ACHN (cell line): ENCODE measurements at places on chromosomes 13 and 19.

DNA sequence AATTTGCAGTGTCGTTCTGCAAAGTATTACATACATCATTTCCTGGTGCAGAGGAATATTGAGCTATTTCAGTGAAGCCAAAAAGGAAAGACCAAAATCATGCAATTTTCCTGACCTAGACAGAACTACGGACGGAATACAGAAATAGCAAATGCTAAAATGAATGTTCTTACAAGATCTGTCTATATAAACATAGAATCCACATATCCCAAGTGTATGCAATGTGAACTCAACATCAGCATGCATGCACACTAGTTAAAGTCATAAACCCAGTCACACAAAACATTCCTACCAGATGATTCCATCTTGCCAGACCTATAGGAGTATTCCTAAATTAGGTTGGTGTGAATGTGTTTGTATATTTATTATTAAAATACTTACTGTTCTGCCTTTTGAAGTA, 383.7 kb upstream of the ZNF507 start:
- no peak for DNase-seq

DNA sequence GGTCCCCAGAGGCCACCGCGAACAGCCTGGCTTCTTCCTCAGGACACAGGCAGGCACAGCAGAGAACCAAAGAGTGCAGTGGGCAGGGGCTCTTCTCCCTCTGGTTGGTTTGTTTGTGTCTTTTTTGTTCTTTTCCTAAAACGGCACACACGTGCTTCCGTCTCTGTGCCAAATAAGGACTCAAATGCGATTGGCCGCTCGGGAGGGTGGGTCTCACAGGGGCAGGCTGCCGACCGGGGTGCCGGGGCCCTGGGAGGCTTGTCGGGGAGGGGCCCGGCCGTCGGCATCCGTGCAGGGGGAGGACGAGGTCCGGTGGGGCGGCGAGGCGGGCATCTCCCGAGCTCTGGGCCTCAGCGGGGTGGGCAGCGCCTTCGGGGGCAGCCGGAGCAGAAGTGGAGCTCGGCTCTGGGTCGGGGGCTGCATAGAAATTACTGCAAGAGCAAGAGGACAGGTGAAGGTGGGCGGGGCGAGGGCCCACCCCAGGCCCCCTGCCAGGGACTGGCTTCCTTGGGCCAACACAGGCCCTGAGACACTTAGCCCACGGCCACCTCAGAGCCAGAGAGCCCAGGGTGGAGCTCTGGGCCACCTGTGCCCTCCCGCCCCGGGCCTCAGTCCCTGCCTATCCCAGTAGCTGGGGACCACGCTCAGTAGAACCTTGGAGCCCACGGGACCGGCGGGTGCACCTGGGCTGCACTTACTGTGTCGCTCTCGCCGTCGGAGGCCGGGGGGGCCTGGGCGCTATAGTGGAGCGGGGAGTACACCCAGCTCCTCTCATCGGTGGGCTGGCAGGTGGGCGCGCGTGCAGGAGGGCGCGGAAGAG, 6.4 kb upstream of the CACTIN start:
- DNase-seq = no peak

GRCh38 chr19:48473161-48473966, 4.2 kb downstream of the CYTH2 start:
- no peak for DNase-seq

- DNase-seq = no peak
Measured at GRCh38 chr19:40281381-40282208, 3.5 kb downstream of the AKT2 start.

DNA sequence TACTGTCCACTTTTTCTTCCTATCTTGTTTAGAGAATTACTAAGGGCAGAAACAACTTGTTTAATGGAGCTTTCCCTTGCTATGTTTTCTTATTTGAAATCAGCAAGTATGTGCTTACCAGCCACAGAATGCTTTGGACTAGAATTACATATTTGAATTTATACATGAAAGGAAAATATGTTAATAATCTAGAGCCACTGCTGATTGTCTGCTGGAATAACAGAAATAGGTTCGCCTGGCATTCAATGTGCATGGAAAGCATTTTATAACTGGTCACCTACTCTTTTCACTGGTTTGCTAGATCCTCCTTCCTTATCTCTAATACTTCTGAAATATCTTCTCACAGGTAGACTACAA, 8.0 kb downstream of the EFNB2 start:
- no peak for DNase-seq

- DNase-seq = no peak
Measured at GRCh38 chr19:41626278-41626677, 596 bp downstream of the CEACAM4 start.

GRCh38 chr19:10543059-10543419, 665 bp upstream of the ATG4D start:
- DNase-seq = no peak

GRCh38 chr13:74597526-74597925, 463.3 kb upstream of the KLF12 start:
- no peak for DNase-seq

DNA sequence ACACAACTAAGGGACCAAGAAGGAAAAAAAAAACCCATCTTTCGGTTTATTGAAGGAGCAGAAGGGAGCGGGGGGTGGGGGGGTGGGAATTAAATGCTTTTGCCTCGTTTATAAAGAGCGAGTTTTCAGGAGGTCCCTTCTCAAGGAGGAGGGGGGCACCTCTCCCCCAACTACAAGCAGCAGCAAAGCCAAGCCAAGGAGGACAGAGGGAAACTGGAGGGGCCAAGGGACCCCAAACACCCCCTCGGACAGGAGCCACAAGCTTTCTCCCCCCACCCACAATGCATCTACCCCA, 2.4 kb downstream of the IRF2BP1 start:
- DNase-seq = no peak

DNA sequence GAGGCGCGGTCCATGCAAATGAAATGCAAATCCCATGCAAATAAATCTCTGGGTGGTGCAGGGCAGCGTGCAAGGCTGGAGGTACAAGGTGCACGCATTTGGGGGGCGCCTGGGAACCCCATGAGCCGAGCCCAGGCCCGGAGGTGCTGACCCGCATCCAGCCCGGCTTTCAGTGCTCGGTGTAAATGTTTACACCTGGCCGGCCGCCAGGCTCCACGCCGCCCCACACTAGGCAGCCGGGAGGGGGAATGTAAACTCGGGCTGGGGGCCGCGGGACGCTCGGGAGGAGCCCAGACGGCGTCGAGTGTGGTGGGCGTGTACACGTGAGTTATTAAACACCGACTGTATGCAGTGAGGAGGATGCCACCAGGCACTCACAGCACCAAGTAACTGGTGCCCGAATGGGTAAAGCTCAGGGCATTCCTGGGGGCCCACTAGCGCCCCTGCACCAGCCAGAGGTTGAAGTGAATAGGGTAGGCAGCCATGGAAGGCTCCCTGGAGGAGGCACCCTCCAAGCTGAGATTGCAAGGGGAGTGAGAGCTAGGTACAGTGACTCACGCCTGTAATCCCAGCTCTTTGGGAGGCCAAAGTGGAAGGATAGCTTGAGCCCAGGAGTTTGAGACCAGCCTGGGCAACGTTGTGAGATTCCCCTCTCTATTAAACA, 17.2 kb downstream of the FUT6 start:
- no peak for DNase-seq

GRCh38 chr19:2171349-2172145, 7.8 kb downstream of the DOT1L start:
- DNase-seq = no peak

DNA sequence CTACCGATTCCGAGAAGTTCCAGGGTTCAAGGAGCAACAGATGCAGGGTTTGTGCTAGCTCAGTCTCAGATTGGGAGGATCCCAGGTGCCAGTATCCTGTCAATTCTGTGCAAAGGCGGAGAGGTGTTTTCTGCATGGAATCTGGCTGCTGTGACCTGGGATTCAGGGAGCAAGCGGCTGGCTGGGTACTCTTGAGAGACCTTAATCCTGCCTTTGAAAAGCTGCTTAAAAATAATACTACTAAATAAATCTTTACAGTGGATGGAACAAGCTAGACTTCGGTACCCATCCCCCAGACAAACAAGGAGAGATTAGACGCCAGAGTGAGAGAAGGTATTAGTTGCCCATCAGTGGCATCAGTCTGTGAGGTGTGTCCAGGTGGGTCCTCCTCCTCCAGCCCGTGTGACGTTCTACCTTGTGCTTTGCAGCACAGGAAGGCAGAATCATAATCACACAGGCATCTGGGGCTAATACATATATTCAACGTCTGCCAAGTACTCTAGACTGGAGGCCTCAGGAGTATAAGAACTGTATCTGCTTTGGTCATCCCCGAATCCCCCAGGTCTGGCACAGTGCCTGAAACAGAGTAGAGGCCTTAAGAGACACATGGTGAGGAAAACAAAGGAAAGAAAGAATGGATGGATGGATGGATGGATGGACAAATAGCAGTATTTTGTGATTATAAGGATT, 230.6 kb downstream of the ZNF536 start:
- no peak for DNase-seq

DNA sequence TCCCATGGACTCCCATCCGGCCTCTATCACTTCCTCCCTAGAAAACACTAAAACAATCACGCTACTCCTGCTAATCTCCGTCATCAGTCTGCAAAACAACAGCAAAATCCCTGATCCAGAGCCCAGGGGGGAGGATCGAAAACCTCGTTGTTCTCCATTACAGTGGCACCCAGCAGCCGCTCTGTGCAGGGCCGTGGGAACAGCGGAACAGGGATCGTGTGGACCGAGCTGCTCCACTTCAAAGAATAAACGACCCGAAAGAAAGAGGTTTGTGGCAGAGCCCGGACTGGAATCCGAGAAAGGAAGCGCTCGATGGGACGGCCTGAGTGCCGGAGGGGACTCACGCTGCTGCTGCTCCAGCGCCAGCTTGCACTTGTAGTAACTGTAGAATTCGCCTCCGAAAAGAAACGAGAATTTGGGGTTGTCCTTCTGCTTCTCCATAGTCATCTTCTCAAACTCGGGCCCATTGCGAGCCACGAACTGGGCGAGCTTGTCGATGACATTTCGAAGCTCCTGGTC, 652 bp downstream of the CHERP start:
- DNase-seq = peak; percentile 8

GRCh38 chr19:5339950-5340636, 519 bp downstream of the PTPRS start:
- DNase-seq = peak; percentile 26

DNA sequence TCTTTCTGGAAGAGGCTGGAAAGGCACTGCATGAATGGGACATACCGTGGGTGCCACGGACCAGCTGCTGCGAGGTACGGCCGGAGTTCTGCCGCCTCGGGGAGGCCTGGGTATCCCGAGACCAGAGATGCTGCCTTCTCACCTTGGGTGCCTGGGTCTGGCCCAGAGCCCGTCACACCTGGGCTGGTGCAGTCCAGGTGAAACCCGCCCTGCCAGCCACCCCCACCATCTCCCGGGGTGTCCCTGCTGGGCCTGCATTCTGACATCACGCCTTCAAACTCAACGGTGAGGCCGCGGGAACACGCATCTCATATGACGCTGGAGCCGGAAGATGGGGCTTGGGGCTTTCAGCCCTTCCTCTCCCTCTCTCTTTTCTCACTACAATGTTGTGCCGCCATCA, 98.0 kb downstream of the GADD45B start:
- no peak for DNase-seq

DNA sequence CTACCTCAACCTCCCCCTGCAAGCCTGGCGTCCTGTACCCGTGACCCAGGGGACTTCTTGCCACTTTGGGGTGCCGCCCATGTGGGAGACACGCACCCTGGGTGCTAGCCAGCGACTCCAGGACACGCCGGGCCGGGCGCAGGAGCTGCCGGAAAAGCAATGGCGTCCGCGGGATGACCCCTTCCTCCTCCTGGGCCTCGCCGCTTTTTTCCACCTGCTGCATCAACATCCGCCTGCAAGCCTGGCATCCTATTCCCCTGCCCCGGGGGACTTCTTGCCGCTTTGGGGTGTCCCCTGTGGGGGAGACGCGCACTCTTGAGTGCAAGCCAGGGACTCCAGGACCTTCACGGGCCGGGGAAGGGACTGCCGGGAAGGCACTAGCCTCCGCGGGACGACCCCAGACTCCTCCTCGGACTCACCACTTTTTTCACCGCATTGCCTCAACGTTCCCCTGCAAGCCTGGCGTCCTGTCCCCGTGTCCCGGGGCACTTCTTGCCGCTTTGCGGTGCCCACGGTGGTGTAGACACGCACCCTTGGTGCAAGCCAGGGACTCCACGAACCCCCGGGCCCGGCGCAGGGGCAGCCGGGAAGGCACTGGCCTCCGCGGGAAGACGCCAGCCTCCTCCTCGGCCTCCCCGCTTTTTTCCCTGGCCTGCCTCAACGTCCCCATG, 237.8 kb downstream of the TUBA3C start:
- no peak for DNase-seq

DNA sequence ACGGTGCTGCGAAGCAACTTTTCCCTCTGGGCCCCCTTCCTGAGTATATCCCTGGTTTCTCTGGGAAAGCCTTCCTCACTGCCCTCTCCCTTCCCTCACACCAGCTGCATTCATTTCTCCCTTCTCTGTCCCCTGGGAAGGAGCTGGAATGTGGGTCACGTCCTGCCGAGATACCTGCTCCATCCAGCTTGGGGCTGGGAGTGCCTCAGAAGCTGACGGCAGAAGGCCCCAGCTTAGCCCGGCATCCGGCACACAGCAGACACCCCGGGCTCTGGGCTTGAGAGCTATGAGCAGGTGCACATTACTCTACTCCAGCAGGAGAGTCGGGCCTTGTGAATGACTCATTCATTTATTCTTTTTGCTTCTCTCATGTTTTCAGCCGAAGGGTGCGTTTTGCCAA, 170.6 kb downstream of the TEX29 start:
- no peak for DNase-seq

DNA sequence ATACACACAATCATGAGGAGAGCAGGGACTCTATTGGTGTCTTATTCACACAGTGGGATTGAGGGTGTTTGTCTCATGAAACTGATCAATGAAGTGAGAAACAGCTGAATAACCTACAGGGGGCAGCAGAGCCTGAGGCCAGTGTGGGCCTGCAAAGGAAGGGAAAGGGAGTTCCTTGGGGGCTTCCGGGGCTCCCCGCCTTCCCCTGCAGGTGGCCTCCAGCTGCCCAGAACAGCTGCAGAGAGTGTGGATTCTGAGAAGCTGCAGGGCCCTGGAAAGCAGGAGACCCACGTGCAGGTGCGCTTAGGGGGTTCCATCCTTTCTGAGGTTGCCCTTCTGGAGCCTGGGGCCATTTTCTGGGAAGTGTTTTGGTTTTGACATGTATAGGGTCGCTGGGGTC, 20.1 kb downstream of the ZNF763 start:
- no peak for DNase-seq

- DNase-seq = no peak
Measured at GRCh38 chr13:48493851-48494250, 39.0 kb downstream of the RCBTB2 start.

DNA sequence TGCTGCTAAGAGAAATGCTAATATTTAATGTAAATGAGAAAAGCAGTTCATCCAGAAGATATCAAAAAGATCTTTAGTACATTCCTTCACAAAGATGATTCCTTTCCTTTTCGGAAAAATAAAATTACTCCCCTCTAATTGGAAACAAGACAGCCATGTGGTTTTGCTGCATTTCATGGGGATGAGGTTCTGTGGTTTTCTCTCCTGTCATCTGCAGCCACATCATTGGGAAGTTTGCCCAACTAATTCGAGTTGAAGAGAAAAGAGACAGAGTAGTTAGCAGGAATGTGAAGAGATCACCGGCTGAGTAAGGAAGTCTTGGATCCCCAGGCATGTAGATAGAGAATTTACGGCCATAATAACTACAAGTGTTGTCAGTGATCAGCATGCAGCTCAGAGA, 122.1 kb downstream of the CYSLTR2 start:
- DNase-seq = peak; percentile 6

- DNase-seq = no peak
Measured at GRCh38 chr13:45333977-45334922, 6.7 kb downstream of the TPT1 start.
